ENCODE measurements at places on chromosomes 11 and 22. TPM values are rescaled to one million over a fixed set of nuclear protein-coding genes. Genes with fewer than 3 reads are reported as not detected.
A peak's percentile ranks its signal among the peaks of the same experiment; 100 is the strongest.

GRCh38 chr11:83054001-83054400 is 17.7 kb downstream of the RAB30 start:
- peaks cover 15% of the 10 kb centered on the region for H3K4me1 ChIP-seq
- no peak overlapping the region for H3K4me3 ChIP-seq
- DNase-seq, result no peak
- no peak overlapping the region for H3K27ac ChIP-seq

- peaks cover 14% of the 10 kb centered on the region for H3K36me3 ChIP-seq
- DNase-seq, result no peak
- H3K27ac ChIP-seq, result no peak overlapping the region
These were observed 29.0 kb downstream of the TMEM225 start for GRCh38 chr11:123856444-123856843.

DNA sequence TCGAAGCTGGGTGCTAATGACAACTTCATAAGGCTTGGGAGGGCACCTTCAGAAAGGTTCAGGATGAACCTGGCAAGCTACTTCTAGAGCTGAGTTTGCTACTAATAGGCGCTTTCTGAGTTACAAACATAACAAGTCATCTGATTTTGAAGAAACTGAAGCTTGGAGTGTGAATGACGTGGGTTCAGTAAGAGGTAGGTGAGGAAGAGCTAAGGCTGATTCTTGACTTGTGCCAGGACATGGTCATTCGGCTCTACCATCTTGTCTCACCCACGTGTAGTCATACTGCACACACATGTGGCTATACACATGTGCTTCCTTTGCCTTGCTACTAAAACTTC is 56.4 kb downstream of the SWAP70 start:
- no peak overlapping the region for H3K27ac ChIP-seq
- H3K4me3 ChIP-seq, result no peak overlapping the region
- no peaks in the 10 kb centered on the region for H3K36me3 ChIP-seq
- H3K27me3 ChIP-seq, result peaks cover 3% of the 10 kb centered on the region
- no peak for DNase-seq

GRCh38 chr11:100546714-100547113 is 140.4 kb upstream of the ARHGAP42 start:
- no peak overlapping the region for H3K27ac ChIP-seq
- H3K27me3 ChIP-seq, result no peaks in the 10 kb centered on the region
- H3K36me3 ChIP-seq, result no peaks in the 10 kb centered on the region
- no peak for DNase-seq
- H3K4me3 ChIP-seq, result no peak overlapping the region

DNA sequence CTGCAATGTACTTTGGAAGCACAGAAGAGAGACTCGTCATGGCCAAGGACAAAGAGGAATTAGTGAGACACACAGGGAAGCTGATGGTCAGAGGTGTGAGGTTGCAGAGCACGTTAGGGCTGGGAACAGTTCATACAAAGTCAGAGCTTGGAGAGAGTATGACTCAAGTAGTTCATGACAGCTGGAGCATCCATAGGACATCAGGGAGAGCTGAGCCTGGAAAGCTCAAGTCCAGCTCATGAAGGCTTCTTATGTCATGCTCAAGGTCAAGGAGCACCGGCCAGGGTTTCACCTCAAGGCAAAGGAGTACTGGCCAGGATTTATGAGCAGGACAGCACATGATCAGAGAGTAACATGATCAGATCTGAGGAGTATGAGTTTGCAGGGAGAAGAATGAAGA is 64.6 kb upstream of the CHST1 start:
- H3K4me1 ChIP-seq, result peaks cover 7% of the 10 kb centered on the region
- no peaks in the 10 kb centered on the region for H3K36me3 ChIP-seq
- no peak for DNase-seq
- H3K27me3 ChIP-seq, result peaks cover 4% of the 10 kb centered on the region
- H3K4me3 ChIP-seq, result no peak overlapping the region
- peak overlapping the region; percentile 57 for H3K27ac ChIP-seq

DNA sequence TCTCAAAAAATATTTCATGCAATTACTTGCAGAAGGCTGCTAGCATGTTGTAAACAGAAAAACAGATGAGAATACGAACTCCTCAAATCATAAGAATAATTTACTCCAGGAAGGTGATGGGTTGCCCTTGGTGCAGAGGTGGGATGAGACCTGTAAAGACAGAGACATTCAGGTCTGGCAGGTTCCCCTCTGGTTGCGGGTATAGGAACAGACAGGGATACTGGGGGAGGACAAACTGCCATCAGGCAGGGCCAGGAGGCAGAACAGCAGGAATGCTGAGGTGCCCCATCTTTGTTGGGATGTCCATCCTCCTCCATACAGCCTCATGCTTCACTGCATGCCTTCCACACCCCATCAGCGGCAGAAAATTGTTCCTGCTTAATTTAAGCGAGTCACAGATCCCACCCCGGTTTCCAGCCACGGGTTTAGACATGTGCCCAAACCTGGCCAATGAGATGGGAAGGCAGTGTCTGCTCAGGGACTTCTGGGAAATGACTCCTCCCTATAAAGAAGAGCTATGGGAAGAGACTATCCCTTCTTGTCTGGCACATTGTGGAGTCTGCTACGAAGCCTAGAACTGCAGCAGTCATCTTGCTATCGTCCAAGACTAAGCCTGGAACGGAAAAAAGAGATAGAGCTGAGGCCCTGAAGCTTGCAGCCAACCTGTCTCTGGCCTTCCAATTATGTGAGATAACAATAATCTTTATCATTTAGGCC is 23.1 kb upstream of the IRAG1 start:
- no peak for DNase-seq
- no peak overlapping the region for H3K27ac ChIP-seq
- H3K4me1 ChIP-seq, result peaks cover 9% of the 10 kb centered on the region
- H3K27me3 ChIP-seq, result peaks cover 1% of the 10 kb centered on the region

DNA sequence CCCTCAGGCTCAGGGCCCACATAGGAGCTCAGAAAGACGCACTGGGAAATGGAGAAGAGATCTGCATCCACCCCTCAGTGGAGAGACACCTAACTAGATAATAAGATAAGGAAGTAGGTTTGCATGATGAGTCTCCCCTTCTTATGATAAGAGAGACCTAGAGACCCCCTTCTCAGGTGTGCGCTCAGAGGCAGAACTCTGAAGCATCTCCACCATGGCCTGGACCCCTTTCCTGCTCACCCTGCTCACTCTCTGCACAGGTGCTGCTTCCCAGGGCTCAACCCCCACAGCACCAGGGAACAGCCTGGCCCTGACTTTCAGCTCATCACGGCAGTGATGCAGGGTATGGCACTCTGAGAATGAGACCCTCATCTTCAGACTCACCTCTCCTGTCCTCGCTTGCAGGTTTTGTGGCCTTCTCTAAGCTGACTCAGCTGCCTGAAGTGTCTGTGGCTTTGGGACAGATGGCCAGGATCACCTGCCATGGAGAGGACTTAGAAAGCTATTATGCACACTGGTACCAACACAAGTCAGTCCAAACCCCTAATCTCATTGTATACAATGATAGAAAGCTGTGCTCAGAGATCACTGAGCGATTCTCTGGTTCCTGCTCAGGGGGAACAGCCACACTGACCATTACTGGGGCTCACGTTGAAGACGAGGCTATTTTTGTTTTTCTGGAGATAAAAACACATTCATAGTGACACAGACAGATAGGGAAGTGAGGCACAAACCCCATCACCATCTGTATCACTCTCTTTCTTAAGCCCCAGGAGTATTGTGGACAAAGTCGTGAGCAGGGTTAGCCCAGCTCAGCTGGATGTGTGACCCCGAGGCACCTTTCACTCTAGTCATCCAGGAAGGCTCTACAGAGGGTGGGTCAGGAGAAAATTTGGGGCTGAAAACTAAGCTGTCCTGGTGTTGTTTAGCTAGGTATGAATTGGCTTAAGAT is 29.7 kb upstream of the IGLL5 start:
- no peak for DNase-seq
- H3K36me3 ChIP-seq, result no peaks in the 10 kb centered on the region
- H3K4me3 ChIP-seq, result no peak overlapping the region
- H3K27ac ChIP-seq, result no peak overlapping the region
- H3K27me3 ChIP-seq, result peaks cover 13% of the 10 kb centered on the region

DNA sequence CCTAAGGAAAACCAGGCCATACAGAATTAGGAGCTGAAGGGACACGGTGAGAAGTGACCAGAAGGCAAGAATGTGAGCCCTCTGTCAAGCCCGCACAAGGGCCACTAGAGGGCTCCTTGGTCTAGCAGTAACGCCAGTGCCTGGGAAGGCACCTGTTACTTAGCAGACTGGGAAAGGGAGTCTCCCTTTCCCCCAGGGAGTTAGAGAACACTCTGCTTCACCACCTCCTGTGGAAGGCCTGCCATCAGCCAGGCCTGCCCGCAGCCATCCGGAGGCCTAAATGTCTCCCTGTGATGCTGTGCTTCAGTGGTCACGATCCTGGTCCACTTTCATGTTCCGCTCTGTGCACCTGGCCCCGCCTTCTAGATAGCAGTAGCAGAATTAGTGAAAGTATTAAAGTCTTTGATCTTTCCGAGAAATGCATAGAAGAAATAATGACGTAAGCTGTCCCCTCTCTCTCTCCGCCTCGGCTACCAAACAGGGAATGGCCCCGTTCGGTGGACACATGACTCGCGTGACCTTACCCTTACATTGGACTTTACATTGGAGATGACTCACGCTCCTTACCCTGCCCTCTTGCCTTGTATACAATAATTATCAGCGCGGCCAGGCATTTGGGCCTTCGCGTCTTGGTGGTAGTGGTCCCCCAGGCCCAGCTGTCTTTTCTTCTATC is 10.7 kb upstream of the GSTP1 start:
- no peaks in the 10 kb centered on the region for H3K36me3 ChIP-seq
- H3K27me3 ChIP-seq, result no peaks in the 10 kb centered on the region
- no peak overlapping the region for H3K27ac ChIP-seq
- no peaks in the 10 kb centered on the region for H3K4me1 ChIP-seq

DNA sequence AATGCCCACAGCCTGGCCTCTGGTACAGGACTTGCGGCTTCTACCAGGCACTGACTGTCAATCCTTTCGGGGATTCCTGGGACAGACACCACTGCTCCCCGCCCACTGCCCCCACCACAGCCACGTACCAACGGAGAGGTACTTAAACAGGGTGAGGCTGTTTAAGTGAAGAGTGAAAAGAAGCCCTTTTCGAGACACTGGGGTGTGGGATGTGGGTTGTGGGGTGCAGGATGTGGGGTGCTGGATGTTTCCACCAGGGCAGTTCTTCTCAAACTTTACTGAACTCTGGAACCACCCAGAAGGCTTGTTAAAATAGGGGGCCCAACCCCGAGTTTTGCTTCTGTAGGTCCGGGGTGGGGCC is 34.2 kb upstream of the PRR5 start:
- no peak for DNase-seq
- no peak overlapping the region for H3K27ac ChIP-seq
- H3K27me3 ChIP-seq, result peaks cover 7% of the 10 kb centered on the region
- peak overlapping the region; percentile 79 for H3K4me3 ChIP-seq
- H3K4me1 ChIP-seq, result peaks cover 5% of the 10 kb centered on the region
- no peaks in the 10 kb centered on the region for H3K36me3 ChIP-seq

DNA sequence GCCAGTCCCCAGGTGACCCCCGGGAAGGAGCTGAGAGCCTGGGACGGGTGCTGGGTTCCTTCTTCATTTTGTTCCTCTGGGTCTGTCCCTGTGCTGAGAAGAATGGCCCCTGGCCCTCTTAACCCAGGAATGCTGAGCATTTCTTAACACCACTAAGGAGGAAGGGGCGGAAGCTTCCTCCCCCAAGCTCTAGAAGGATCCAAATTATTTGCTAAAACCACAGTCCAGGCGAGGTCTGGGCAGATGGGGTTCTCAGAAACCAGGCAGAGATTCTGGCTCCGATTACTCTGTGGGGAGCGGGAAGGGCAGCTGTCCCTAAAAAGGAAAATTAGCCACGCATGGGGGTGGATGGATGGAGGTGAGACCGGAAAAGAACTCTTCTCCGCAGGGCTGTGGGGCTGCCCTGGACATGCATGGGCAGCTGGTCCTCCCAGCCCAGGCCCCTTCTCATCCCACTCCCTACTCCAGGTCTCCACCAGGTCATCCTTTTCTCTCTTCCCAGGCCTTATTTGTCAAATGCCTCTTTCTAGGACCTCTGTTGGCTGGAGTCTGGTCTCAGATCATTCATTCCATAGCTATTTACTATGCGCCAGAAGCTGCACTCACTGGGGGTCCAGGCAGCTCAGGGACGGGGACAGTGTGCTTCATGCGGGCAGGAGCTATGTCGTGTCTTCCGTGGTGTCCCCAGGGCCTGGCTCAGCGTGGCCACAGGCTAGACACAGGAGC is 45.0 kb upstream of the MYH9 start:
- H3K27me3 ChIP-seq, result peaks cover 7% of the 10 kb centered on the region
- H3K4me1 ChIP-seq, result no peaks in the 10 kb centered on the region
- no peaks in the 10 kb centered on the region for H3K36me3 ChIP-seq
- H3K27ac ChIP-seq, result no peak overlapping the region
- no peak for DNase-seq

DNA sequence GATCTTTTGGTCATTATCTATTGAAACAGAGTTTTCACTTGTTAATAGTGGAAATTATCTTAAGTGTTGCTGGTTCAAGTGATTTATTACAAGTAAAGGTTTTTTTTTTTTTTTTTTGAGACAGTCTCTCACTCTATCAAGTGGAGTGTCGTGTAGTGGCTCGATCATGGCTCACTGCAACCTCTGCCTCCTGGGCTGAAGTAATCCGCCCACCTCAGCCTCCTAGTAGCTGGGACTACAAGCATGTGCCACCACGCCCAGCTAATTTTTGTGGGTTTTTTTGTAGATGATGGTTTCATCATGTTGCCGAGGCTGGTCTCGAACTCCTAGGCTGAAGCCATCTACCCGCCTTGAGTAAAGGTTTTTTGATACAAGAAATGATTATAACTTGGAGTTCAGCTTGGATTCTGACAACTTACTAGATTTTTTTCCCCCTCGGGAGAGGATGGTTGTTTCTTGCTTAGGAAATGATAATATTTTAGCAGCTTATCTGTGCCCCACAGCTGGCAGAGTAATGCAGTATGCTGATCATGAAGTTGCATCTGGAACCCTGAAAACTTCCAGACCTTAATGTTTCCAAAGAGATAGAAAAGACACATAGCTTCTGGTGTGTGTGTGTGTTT is 68.9 kb downstream of the MTMR3 start:
- H3K4me3 ChIP-seq, result no peak overlapping the region
- H3K27me3 ChIP-seq, result no peaks in the 10 kb centered on the region
- no peaks in the 10 kb centered on the region for H3K36me3 ChIP-seq
- H3K4me1 ChIP-seq, result peaks cover 7% of the 10 kb centered on the region
- no peak for DNase-seq
- H3K27ac ChIP-seq, result no peak overlapping the region

The MUC5B gene
- not detected for total RNA-seq

The ANKK1 gene
- not detected for total RNA-seq

The MPZL3 gene
- 0.54 TPM for total RNA-seq

The BIRC3 gene
- total RNA-seq, result not detected

The HPX gene
- 9.6 TPM for total RNA-seq

DNA sequence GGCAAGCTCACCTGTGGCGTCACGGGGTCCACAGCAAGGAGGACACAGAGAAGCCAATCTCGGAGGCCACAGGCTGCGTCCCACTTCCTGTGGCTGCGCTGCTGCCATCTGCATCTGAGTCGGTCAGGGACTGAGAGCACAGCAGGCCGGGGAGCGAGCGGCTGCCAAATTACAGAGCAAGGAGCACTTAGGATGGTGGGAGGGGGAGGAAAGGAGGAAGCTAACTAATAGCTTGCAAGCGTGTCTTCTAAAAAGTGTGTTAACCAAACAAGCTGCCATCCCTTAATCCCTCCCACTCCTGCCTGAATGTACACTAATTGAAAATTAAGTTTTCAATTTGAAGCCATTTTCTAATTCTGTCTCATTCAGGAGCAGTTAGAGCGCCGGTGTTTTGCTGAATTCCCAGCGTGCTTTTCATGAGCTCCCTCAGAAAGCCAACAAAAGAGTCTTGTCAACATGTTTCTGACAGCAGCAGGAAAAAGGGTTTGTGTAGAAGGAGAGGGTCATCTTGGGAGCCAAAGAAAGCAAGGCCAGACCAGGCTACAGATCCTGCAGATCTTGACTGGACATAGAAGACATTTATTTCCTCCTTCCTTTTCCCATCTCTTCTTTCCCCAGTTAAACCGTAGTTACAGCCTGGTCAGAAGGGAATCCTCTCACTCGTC is 42.4 kb upstream of the API5 start:
- peaks cover 20% of the 10 kb centered on the region for H3K4me1 ChIP-seq
- peak; percentile 74 for DNase-seq
- peak overlapping the region; percentile 50 for H3K4me3 ChIP-seq
- peak overlapping the region; percentile 91 for H3K27ac ChIP-seq
